Stimulated activated CD8-positive, alpha-beta memory T cell treated with anti-CD3 and anti-CD28 coated beads, Interleukin-15, amount 100 ng/mL, for 1 hour (primary cell): ENCODE measurements at places on chromosomes 1 and 21.

- no peak for DNase-seq
These were observed 1079.1 kb downstream of the TTLL7 start for GRCh38 chr1:82919837-82920236.

DNA sequence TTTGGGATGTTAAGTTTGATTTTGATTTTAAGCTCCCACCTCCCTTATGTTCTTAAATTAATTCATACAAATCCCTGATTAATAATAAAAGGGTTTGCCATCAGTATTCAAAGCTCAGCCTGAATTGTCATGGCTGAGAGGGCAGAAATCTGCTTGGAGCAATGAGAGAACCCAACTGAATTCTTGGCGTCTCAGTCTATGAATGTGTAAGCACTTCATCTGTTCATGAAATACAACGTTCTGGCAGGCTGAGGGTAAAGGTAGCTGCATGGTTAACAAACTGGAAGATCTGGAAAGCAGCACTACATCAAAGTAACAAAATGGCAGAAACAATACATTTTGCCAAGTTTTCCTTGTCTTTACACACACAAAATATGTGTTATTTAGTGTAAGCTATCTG, 95.3 kb downstream of the ACBD6 start:
- DNase-seq: no peak

- no peak for DNase-seq
These were observed 2.8 kb upstream of the CASQ2 start for GRCh38 chr1:115771094-115771846.

DNA sequence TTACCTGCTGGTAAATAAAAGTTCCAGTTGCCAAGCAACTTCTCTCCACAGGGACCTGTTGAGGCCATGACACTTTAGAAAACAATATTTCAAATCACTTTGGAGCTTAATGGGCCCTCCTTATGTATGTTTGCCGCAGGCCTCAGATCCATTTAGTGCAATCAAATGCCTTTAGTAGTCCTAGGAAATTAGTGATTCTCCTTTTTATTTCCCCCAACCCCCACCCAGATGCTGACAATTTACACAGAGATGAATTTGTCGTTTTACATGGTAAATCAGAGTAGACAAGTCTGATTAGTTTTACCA, 83.6 kb downstream of the CLIC4 start:
- DNase-seq: no peak

DNA sequence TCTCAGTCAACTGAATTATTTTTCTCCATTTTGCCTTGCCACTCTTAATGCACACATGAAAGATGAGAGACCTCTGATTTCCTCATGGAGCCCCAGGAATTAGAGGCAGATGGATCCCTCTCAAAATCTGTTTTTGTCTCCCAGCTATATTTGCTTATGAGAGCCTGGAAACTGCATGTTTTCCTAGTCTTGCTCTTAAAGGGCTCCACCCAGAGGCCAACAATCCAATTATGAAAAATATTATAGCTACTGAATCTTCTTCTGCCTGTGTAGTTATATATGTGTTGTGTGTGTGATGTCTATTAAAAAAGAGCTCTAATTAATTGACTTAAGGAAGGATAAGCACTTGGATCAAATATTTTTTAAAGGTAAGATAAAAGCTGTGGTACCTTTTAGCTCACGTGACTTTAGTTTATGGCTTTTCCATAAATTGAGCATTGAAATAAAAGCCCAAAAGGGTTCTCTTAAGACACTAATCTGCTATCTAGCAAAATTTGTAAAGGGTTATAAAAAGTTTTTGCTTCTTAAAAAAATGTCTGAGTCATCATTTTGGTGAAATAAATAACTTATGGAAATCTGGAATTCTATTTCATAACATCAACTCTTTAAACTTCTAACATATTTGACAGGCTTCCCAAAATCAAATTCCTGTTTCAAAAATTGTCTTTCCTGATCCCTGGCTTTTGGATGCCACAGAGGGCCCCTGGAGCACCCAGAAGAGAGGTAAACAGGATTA, 31.2 kb upstream of the TSPEAR start:
- DNase-seq: no peak

- no peak for DNase-seq
These were observed 36.0 kb downstream of the CAPN2 start for GRCh38 chr1:223748405-223748772.

- DNase-seq: no peak
These were observed 230.4 kb upstream of the PLD5 start for GRCh38 chr1:242754926-242755325.

DNA sequence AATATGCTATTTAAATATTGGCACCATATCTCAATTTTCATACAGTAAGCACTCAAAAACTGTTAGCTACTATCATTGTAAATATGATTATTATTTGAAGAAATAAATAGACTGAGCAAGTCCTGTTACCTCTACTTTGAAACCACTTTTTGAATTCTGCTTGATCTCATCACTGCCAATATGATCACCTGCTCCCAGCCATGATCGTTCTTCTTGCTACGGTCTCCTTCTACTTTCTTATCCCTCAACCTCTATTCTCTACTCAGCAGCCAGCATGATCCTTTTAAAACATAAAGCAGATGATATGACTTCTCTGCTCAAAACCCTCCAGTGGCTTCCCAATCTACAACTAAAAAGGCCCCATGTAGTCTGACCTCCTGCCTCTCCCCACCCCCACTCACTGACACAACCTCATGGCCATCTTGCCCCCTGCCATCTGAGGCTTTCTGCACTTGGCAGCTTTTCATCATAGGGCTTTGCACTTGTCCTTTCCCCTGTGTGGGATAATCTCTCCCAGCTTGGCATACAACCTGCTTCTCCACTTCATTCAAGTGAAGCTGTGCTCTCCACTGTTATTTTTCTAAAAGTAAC, 27.2 kb downstream of the CD34 start:
- DNase-seq: no peak

GRCh38 chr1:12649971-12650421, 6.1 kb downstream of the AADACL4 start:
- no peak for DNase-seq

GRCh38 chr1:203239526-203240305, 10.2 kb upstream of the CHIT1 start:
- DNase-seq: no peak

DNA sequence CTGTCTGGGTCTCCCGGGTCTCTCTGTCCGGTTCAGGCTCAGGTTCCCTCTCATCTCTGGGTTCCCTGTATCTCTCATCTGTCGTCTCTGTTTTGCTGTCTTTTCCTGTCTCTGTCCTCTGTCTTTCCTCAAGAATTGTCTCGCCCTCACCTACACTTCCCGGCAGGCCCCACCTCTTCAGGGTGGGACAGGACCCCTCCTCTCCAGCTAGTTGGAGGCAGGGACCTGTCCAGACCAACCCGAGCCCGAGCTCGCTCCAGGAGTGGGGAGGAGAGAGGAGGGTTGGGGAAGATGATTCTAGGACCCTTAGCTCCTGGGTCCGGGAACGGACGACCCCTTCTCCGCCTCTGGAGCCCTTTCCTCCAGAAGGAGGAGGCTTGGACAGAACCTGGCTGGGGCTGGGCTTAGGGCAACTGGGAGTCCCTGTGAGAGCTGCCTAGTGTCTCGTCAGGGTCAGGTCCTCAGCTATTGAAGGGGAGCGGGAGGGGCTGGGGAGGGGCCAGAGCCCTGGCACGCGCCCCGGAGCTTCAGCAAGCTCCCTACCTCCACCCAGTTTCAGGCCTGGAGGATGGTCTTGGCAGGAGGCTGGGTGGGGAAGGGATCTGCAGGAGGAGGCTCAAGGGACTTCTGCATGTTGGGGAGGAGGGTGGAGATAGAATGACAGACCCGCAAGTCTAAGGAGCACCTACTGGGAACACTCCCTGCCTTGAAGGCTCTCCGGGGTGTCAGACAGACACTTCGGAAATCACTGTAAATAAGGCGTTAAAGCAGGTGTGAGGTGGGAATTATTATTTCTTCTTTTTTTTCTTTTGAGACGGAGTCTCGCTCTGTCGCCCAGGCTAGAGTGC, 26.3 kb upstream of the EPB41 start:
- no peak for DNase-seq

- no peak for DNase-seq
These were observed 673.1 kb downstream of the SMYD3 start for GRCh38 chr1:245834002-245834401.

- no peak for DNase-seq
These were observed 219.0 kb upstream of the HOOK1 start for GRCh38 chr1:59595774-59596173.

DNA sequence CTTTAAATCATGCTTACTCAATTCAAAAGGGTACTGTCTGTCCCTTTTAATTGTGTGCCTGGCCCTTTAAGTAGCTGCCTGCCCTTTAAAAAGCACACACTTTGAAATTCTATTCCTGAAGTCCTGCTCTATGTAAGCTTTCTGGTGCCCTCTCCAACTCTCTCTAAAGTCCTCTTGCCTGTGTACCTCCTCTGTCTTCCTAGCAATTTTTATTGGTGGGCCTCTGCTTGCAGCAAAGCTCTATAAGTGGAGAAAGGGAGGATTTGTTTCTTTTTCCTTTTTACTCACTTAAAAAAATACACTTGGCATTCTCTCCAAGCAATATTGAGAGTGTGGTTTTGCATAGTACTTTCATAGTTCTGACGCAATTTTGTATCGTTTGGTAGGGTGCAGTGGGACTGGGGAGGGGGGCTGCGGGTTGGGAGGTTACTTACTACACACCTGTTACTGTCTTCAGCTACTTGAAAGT, 135.4 kb downstream of the LMO4 start:
- DNase-seq: no peak

DNA sequence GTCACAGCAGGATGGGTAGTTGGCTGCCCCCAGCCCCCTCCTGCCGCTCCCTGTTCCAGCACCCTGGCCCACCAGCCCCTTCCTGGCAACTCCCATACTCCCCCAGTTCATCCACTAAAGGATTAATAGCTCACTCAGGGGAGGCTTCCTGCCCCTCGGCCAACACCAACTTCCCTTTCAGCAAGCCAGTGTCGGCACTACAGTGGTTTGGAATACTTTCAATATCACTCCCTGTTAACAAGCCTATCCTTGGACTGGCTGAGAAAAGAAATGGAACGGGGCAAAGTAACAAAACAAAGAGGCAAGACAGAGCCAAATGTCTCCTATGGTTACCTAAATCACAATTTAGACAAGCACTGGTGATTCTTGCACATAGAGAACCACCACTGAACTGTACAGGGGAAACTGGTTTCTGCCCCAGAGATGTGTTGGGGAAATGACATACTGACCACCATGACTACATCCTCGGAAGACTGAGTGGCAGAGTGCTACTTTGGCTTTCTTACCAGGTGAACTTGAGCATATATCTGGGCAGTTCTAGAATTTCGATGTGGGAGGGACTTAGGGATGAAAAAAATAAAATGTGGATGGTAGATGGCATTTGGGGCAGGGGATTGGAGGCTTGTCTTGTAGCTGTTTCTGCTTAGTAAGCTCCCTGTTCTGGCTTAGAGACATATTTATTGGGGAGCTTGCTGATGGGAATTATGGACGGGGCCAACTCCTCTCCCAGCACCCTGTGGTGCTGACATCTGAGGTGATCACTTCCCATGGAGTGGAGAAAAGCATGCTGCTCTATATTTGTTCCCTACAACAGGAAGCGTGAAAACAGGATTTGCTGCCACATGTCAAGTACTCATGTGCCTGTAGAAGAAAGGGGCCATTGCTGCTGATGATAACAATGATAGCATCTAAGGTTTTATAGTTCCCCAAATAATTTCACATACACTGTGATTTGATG, 7.1 kb upstream of the CAPN2 start:
- DNase-seq: no peak

DNA sequence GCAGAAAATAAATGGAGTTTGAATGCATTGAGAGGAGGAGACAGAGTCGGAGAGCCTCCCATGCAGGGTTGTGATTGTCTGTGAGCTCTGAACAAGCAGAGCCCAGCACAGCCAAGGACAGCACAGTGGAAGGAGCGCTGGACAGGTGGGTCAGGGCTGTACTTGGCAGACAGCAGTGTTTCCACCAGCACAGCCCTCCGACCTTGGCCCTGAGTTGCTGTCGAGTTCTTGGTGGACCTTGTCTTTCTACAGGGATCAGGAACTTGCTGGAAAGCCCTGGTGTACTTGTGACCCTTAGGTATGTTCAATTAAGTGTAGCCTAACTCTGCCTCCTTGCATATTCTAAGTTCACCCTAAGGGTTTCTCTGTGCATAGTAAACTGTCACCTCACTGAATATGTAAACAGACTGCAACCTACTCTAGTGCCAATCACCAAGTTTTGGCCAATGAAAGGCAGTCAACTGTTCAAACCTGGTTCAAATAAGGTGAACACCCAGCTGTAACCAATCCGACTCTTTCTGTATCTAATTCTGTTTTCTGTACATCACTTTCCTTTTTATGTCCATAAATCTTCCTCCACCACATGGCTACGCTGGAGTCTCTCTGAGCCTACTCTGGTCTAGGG, 86.6 kb upstream of the SLC25A33 start:
- DNase-seq: no peak

GRCh38 chr1:101247404-101248287, 10.8 kb downstream of the S1PR1 start:
- DNase-seq: no peak

DNA sequence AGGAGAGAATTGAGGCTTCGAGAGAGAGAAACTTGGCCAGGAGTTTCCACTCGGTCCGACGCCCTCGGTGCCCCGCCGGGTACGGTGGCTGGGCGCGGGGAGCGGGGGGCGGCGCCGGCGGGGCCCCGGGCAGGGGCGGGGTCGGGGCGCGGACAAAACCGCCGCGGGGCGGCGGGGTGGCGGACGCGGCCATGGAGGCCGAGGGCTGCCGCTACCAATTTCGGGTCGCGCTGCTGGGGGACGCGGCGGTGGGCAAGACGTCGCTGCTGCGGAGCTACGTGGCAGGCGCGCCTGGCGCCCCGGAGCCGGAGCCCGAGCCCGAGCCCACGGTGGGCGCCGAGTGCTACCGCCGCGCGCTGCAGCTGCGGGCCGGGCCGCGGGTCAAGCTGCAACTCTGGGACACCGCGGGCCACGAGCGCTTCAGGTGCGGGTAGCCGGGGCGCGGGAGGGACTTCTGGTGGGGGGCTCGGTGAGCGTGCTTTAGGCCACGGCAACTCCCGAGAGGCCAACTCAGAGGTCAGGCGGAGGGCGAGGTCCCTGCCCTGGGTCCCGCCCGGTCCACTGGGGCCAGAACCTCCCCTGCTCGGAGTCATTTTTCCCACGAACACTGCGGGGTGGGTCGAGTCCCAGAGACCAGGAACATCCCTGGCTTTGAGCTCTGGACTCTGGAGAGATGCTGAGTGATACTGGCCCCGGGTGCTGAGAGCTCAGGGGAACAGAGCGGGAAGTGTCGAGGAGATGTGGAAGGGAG, 431 bp downstream of the RAB42 start:
- no peak for DNase-seq

- DNase-seq: no peak
These were observed 28.4 kb upstream of the NPPB start for GRCh38 chr1:11886986-11887665.

- no peak for DNase-seq
These were observed 293.3 kb downstream of the DISC1 start for GRCh38 chr1:231919886-231920285.

GRCh38 chr21:34351786-34352241, 12.0 kb upstream of the KCNE2 start:
- no peak for DNase-seq

DNA sequence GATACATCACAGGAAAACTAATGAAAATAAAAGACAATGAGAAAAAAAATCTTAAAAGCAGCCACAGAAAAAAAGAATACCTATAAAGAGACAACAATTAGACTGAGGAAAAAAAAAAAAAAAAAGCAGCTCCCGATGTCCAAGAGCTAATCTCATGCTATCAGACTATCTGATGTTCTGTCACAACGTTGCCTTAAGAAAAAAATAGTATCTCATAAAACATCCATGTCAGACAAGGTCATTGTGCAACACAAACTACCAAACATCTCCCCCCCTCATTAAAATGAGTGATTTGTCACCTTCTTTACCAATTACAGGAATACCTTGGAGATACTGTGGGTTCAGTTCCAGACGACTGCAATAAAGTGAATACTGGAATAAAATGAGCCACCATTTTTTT, 68.9 kb downstream of the ZNF644 start:
- DNase-seq: no peak

- DNase-seq: no peak
These were observed 9.4 kb upstream of the VAMP4 start for GRCh38 chr1:171751221-171751620.
